Suppressor macrophage (primary cell): ENCODE measurements at places on chromosomes 6 and 20.

GRCh38 chr6:104959026-104959858, 2.3 kb downstream of the LIN28B start:
- no peak for DNase-seq

DNA sequence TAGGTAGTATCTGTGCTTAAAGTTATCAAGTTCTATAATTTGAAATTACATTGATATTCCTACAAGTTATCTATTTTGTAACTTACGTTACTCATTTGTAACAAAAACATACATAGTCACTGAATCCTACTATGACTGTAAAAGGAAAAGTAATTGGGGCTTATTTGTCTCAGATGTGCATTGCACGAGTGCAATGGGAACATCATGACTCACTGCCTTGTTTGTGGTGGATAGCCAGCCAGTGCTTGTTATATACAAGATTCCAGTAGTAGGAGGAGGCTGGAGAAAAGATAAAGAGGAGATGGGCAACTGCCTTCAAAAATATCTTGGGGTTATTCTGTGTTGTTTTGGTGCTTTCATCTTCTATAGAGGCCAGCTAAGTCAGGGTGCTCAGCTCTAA, 164.1 kb downstream of the RNF144B start:
- no peak for DNase-seq

GRCh38 chr6:27216874-27217273, 30.6 kb upstream of the PRSS16 start:
- no peak for DNase-seq

DNA sequence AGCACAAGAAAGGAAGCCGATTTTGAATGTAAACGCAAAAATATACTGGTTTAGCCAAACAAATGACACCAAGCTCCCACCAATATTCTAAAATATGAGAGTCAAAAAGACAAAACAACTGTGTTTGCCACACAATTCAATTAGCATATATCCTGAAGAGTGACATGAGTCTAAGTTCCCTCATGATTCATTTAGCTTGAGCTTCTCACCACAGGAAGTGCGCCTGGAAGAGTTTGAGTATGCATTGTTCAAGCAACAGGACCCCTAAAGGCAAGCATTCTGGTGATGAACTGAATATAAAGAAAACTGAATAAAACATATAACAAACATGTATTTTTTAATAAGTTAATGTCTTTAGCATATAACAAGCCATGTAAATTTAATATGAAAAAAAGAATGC, 115.2 kb upstream of the RUNX2 start:
- peak; percentile 5 for DNase-seq

GRCh38 chr6:121055572-121056163, 278.6 kb downstream of the TBC1D32 start:
- DNase-seq = peak; percentile 69

DNA sequence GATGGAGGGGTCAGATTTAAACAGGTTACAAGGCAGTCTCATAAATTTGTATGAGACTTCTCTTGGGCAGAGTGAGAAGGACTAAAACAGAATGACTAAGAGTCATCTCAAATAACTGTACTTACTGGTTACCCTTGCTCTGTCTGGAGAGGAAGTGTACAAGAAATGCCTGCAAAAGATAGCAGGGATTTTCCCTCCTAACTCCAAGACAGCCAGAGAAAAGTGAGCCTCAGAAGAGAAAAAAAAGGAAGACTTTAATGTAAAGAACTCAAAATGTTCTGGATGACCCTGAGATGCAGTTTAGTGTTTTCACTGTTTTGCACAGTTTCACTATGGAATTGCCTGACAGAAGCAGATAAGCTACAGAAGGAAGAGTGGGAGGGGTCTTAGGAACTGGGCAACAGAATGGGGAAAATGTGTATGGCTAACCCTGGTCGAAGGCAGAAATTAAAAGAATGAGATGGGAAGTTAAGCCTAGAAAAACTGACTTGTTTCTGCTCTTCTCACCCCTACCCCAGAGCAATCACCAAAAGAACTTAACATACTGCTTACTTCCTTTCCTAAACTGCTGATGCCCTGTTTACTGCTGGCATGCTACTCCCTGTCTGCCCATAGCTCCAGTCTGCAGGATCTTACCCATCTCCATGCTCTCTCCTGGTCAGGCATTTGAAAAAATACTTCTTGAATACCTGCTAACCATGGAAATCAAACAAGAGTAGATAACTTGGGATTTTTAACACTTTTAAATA, 98.1 kb upstream of the MARCKS start:
- peak; percentile 33 for DNase-seq

DNA sequence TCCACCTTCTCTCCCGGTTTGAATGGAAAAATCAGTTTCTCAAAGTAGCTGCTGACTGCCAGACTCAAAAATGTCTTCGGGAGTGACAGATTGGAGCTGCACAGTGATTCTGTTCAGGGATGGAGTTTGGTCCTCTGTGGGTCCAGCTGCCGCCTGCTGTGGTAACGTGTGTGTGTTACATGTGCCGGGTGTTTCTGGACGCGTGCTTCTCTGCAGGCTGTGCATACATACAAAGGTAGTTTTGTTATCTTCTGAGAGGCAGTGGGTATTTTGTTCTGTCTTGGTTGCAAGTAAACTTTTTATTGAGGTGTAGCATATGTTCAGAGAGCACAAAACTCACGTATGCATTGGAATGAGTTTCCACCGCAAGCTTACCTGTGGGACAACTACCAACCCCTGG, 41.3 kb upstream of the NAA20 start:
- DNase-seq = no peak

DNA sequence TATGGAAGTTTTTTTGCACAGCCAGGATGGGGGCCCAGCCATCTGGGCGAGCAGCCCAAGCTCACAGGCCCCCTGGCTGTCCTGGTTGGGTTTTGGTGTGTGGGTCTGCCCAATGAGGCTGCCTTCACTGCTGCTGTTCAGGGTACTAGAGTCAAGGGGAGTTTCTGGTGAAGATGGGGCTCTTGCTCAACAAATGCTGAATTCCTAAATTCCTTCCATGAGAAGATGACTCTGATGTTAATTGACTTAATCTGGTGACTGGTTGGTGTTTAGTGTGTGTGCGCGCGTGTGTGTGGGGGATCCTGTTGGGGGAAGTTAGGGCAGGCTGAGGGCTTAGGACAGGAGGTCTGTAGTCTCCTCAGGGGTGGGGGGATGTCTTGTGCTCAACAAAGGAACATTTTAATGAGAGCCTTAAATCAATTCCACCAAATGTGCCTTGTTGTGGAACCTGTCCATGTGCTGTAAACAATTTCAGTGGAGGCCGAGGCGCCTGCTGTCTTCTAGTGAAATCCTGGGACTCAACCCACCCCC, 1.9 kb downstream of the PTK7 start:
- no peak for DNase-seq

- no peak for DNase-seq
These were observed 17.9 kb upstream of the RUNX2 start for GRCh38 chr6:45310118-45310788.

DNA sequence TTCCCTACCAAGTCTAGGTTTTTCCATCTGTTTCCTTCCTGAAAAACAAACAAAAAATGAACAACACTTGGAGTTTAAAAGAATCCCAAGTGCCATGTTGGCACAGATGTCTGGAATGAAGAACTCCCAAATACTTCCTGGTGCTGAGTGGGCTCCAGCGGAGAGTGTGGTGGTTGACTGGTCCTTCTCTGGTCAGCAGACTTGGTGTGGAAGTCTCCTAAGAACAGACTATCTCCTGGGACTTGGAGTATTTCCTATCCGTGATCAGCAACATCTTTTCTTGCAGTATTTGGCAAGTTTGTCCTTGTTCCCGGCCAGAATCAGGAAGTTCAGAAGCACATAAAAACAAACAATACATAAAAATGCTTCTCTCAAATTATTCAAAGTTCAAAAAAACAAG, 154.1 kb downstream of the MTFR2 start:
- no peak for DNase-seq

- peak; percentile 73 for DNase-seq
These were observed 22.2 kb downstream of the RWDD2A start for GRCh38 chr6:83215131-83216047.

DNA sequence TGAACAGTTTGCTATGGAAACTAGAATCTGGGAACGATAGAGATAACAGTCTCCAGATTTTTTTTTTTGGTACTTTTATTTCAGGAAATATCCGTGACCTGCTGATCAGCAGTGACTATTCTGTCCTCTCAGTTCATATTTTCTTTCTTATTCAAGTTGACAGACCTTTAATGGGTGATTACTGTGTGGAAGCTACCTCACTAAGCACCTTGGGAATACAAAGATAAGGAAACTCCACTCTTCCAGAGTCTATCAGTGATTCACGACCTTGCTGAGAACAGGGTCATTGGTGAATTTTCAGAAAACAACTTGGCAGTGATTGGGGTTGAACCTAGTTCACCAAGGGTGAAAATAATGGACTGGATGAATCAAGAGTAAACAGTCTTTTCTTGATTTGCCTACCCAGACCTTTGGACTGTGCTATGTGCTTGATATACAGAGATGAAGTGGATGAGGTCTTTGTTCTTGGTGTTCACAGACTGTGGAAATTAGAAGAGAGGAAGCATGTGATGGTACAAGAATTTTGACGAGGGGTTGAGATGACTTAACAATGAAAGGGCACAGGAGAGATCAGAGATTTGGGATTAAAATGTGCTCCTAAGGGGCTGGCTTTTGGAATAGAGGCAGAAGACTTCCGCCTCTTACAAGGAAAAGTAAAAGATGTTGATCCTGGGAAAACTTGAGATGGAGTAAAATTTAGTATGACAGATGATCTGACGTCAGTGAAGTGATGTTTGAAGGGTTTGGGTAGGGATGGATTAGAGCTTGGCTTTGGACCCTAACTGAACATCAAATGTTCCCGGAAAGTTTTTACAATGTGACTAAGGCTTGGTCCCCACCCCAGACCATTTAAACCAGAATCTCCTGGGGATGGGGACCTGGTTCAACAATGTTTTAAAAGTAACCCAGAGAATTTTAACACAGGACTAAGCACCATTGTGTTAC, 1.2 kb downstream of the KAT14 start:
- DNase-seq = no peak

- DNase-seq = peak; percentile 77
These were observed 3.4 kb upstream of the MICAL1 start for GRCh38 chr6:109458774-109459531.

- peak; percentile 97 for DNase-seq
These were observed 21.9 kb downstream of the SGK1 start for GRCh38 chr6:134295953-134296553.

GRCh38 chr20:1206366-1207148, 3.3 kb downstream of the C20orf202 start:
- no peak for DNase-seq

DNA sequence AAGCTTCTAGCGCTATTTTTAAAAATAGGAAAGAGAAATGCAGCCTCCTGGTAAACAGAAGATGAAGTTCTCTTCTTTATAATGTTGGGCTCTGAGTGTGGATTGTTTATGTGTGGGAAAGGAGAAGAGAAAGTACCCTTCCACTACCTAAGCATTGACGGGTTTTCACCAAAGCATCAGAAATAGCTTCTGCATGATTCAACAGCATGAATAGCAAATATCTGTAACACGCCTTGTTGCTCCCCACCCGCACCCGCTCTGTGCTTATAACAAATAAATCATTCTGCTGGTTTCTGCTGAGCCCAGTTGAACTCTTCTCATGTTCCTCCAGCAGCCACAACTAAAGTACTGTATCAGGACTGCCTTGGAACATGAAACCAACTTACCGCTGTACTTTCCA, 20.7 kb downstream of the TXLNB start:
- DNase-seq = peak; percentile 58

- DNase-seq = peak; percentile 80
These were observed 26.2 kb downstream of the SLCO4A1 start for GRCh38 chr20:62668441-62669027.

GRCh38 chr6:40779409-40779808, 192.2 kb upstream of the LRFN2 start:
- no peak for DNase-seq

GRCh38 chr20:38872491-38873049, 53.6 kb upstream of the FAM83D start:
- DNase-seq = no peak

DNA sequence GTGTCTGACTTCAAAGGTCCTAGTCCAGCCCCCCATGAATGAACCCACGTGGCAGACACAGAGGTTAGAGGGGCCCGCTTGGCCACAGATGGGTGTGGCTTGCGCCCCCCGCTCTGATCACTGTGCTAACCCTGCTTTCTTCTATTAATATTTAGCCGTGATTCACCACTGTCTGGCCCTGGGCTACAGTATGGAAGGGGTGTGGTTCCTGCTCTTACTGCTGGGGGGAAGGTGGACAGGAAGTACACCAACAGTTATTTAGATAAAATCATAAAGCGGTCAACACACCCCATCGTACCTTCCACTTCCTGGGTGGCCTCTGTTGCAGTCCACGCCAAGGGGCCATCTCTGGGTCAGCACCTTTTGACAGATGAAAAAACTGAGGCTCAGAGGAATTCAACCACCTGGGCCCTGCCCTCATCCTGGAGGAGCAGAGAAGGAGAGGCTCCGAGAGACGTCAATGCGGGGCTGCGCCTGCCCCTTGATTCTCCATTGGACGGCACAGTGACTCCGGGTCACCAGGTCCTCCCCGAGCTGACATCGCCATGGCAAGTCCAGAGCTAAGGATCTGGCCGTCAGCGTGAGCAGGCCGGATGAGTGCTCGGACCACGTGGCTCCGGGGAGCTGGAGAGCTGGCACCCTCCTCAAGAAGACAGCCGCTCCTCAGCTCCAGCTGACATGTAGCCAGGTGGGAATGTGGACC, 206.3 kb downstream of the PREX1 start:
- DNase-seq = no peak

DNA sequence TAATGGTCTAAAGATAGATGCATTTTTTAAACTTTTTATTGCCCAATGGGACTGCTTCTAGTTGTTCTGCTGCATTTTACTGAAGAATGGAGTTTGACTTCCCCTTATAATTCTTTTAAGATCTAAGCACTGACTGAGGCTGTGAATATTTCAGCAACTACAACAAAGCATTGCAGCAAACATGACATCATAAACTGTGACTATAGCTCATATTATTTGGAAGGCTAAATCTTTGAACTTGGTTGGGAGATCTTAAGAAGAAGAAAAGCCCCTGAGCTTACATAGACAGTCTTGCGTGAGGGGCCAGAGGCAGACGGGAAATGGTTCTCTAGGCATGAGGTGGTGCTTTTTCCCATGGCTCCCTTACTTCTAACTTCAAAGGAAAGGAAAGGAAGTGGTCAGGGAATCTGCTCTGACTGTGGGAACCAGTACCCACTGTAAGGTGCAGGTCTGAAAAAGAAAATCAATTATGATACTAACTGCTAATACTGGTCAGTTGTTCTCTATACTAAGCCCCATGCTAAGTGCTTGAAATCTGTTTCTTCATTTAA, 14.8 kb downstream of the HEY2 start:
- DNase-seq = peak; percentile 41

DNA sequence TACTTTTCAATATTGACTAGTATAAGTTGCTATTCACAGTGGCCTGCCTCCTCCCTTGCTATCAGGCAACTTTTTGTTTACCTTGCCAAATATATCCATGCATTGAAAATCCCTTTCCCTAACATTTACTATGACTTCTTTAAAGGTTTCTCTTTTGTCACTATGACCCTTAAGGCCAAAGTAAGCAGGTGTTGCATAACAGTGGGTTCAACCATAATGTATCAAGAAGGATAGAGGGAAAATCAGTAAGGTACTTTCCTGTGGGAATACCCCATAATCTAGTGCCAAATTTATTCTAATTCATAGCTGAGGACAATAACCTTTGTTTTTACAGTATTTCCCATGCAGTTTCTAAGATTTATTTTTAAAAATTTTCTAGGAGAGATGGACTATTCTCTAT, 527.6 kb downstream of the CDKAL1 start:
- no peak for DNase-seq
